Glutamatergic neuron (in vitro differentiated cells): ENCODE measurements at places on chromosomes 5 and 9. TPM values are rescaled to one million over a fixed set of nuclear protein-coding genes. Genes with fewer than 3 reads are reported as not detected.

DNA sequence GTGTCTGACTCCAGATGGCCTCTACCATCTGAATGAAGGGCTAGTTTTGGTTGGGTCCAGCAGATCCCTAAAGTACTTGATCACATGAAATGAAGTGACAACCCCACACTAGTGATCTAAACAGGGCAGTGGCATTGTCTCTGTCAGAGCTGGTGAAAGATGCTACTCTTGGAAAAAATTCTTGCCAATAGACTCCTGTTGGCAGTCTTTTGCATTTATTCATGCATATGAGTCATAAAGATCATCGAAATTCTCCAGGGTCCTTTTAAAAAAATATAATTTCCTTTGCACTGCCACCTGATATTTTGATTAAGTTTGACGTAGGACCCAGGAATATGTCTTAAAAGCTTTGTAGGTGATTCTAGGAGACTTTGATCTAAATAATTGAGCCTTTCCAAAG, 135.1 kb upstream of the ELL2 start:
- peaks cover 3% of the 10 kb centered on the region for H3K27me3 ChIP-seq
- no peak overlapping the region for H3K4me3 ChIP-seq
- no peak overlapping the region for H3K27ac ChIP-seq
- no peak for DNase-seq
- H3K36me3 ChIP-seq: peaks cover 10% of the 10 kb centered on the region

DNA sequence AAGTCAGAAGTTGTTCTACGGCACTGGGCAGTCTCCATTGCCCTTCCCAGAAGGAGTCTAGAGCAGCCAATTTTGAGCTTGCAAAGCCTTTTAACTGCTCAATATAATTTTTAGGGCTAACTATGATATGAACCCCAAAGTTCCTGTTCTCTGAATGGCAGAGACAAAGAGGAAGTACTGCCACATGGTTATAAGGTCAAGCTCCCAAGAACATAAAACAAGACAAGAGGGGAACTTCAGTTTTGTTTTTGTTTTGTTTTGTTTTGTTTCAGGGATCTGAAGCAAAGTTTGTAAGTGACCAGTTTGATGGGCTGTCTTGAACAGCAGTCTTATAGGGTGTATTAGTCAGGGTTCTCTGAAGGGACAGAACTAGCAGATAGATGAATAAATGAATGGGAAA, 11.9 kb upstream of the SMC2 start:
- H3K4me3 ChIP-seq: no peak overlapping the region
- no peaks in the 10 kb centered on the region for H3K4me1 ChIP-seq
- no peak for DNase-seq
- H3K27ac ChIP-seq: no peak overlapping the region
- H3K27me3 ChIP-seq: no peaks in the 10 kb centered on the region
- peaks cover 12% of the 10 kb centered on the region for H3K36me3 ChIP-seq

- H3K4me3 ChIP-seq: no peak overlapping the region
- H3K4me1 ChIP-seq: no peaks in the 10 kb centered on the region
- H3K36me3 ChIP-seq: no peaks in the 10 kb centered on the region
- no peaks in the 10 kb centered on the region for H3K27me3 ChIP-seq
- no peak overlapping the region for H3K27ac ChIP-seq
- no peak for DNase-seq
Observed at GRCh38 chr5:56190497-56190896, 42.6 kb downstream of the ANKRD55 start.

DNA sequence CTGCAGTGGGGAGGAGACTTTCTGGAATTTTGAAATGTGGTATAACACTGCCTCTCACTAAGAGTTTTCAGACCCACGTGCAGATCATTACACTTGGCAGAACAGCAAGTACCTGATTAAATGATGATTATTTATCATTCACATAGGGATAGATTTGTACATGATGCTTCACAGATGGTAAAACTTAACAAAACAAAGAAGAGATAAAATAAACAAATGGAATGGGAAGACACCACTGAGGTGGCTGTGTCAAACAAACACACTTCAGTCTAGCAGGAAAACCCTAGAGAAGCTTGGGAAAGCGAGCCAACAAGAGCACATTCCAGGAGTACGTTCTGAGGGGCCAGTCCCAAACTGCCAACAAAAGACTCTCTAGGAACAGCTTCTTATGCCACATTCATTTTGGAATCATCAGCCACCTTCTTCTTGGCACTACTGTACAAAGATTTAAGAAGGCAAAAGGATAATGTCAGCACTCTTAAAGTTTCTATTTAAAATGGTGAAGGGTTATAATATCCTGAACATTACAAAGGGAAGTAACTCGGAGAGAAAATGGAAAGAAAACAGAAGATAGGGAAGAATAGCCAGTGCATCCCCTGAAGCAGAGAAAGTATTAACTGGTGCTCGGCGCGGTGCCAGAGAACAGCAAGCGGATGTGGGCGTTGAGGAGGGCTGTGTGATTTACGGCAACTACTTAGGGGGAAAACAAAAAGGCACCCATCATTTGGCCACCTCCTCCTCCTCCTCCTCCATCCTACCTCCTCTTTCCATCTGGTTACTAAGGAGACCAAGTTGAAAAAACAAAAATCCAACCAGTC, 1.6 kb downstream of the MED27 start:
- H3K36me3 ChIP-seq: no peaks in the 10 kb centered on the region
- peak overlapping the region; percentile 99 for H3K4me3 ChIP-seq

- H3K27me3 ChIP-seq: peaks cover 9% of the 10 kb centered on the region
- H3K4me1 ChIP-seq: peaks cover 20% of the 10 kb centered on the region
- H3K36me3 ChIP-seq: no peaks in the 10 kb centered on the region
Observed at GRCh38 chr9:129397335-129397734, 219.3 kb upstream of the IER5L start.

KCNV2 gene
- not detected for total RNA-seq

SPINK4 gene
- not detected for total RNA-seq

PCYOX1L gene
- 25.4 TPM for total RNA-seq

CCDC180 gene
- 13.1 TPM for total RNA-seq
